ENCODE measurements at places on chromosomes 7 and 10.

DNA sequence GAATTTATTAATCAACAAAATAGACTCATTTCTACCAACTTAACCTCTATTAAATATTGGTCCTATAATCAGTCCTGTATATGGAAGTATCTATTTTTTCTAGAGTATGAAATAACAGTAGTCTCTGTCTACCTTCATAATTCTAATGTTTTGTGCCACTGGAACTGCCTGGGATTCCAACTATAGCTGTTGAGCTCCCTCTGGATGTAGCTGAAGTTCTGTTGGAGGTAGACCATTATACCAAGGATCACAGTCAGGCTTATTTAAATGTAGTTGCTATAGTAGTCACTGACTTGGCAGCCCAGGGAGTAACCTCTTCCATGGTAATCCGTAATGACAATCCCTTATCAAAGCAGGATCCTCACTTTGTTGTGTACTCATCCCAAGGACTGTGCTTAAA, 48.5 kb upstream of the PHYHIPL start:
- no peak for DNase-seq

GRCh38 chr10:37728830-37729229, 128.6 kb downstream of the ZNF248 start:
- no peak for DNase-seq

- no peak for DNase-seq
Observed at GRCh38 chr7:142450695-142451094, 192.8 kb upstream of the PRSS58 start.

GRCh38 chr7:155930061-155930460, 117.8 kb upstream of the SHH start:
- DNase-seq: no peak

GRCh38 chr10:59713196-59713821, 3.7 kb upstream of the SLC16A9 start:
- DNase-seq: no peak

GRCh38 chr10:125149036-125149679, 11.2 kb downstream of the CTBP2 start:
- no peak for DNase-seq

GRCh38 chr7:153590136-153590535, 462.1 kb upstream of the DPP6 start:
- DNase-seq: no peak

GRCh38 chr10:133454204-133454893, 604 bp downstream of the SCART1 start:
- DNase-seq: no peak

- DNase-seq: no peak
Observed at GRCh38 chr7:144725070-144725469, 110.8 kb downstream of the TPK1 start.

DNA sequence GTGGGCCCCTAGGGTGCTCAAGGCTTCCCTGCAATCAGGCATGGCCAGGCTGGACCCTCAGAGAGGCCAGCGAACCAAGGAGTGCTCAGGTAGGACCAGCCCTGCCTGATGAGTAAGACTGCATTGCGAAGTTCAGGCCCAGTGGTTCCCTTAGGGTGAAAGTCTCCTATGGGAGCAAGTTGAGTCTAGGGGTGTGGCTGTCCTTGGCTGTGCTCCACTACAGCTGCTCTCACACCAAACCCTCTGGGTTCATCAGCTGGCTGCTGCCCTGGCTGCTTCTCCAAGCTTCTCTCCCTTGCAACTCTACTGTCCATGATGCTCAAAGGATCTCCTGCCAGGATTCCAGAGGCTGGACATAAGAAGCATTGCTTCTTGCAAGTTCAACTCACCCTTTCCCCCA, 18.7 kb downstream of the FAM25A start:
- DNase-seq: no peak

DNA sequence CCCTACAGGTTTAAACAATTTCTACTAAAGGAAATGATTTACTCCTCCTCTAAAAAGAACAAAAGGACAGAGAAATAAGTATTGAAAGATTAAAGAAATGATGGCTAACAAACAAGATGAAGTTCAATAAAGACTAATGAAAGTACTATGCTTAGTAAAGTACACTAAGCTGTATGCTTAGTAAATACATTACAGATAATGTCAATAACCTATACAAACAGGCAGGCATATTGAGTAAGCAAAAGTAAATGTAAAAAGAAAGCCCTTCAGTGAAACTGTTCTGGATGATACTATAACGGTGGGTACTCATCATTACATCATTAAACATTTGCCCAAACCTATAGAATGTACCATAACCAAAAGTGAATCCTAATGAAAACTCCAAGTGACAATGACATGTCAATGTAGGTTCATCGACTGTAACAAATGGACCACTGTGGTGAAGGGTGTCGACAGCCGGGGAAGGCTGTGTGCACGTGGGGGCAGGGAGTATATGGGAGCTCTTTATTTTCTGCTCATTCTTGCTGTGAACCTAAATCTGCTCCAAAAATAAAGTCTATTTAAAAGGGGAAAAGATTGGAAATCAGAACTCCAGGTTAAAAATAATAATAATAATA, 34.0 kb downstream of the CYTH3 start:
- DNase-seq: no peak

DNA sequence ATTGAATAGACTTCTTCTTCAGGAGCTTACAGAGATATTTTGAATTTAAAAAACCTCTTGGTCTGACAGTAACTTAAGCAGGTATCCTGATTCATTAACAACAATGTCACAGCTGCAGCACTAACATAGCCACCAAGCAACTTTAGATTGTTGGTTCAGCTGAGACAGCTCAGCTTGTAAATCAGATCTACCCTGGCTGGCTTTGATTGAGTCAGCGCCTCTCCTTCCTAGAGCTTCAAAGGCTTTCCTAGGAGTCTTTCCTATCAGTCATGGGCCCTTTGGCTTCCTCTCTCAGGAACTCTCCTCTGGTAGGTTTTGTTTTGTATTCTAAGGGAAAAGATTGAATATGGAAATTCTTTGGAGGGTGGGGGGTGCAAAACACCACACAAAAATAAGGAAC, 70.7 kb upstream of the STEAP4 start:
- DNase-seq: no peak

GRCh38 chr10:70272925-70273316, 10.9 kb downstream of the NPFFR1 start:
- DNase-seq: no peak

GRCh38 chr7:150744041-150744656, 6.9 kb downstream of the GIMAP5 start:
- DNase-seq: no peak

DNA sequence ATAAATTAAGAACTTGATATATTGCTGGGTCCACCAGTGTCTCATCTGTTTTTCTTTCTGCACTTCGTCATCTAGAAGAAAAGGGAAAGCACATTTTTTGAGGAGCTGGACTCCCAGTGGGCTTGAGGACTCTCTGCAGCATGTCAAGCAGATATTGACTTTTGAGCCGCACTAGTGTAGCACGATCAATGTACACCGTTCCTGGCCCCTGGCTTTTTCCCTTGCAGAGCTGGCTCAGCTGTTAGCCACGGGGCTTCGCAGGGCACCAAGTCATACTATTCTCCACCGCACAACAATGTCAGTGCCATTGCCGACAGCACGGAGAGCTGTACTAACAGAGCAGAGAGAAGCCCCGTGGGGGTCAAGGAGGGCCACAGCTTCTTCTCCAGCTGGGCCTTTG, 235.4 kb upstream of the HABP2 start:
- no peak for DNase-seq

DNA sequence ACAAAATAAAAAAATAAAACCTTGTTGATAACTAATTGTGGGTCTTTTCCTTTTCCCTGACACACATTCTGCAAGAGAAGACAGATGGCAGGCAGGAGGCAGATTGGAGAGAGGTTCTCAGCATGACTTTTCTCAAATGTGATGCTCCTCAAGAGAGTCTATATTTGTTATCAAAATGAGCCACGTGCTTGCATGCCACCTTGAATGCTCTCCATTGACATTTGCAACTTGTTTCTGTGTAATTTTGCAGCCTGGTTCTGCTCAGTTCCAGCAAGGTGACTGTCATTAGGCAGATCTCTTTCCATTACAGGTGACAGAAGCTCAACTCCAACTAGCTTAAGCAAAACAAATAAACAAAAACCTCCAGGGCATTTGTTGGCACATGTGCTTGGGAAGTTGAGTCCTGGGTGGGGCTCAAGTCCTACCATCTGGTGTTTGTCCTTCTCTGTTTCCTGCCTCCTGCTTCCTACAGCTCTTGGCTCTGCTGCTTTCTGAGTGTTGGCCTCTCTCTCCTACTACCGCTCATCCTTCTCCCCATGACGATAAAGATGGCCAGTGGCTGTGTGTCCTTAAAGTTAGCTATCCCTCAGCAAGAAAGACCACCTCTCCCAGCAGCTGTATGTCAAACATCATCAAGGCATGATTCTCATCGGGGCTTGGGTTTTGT, 56.7 kb downstream of the GRK5 start:
- no peak for DNase-seq

DNA sequence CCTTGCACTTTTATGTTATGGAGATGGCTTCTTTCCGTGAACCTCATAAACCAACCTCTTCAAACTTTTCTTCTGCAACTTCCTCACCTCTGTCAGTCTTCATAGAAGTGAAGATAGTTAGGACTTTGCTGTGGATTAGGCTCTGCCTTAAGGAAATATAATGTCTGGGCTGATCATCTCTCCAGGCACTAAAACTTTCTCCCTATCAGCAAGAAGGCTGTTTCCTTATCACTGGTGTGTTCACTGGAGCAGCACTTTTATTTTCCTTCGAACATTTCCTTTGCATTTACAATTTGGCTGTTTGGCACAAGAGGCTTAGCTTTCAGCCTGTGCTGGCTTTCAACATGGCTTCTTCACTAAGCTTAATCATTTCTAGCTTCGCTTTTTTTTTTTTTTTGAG, 52.8 kb downstream of the ESYT2 start:
- no peak for DNase-seq

DNA sequence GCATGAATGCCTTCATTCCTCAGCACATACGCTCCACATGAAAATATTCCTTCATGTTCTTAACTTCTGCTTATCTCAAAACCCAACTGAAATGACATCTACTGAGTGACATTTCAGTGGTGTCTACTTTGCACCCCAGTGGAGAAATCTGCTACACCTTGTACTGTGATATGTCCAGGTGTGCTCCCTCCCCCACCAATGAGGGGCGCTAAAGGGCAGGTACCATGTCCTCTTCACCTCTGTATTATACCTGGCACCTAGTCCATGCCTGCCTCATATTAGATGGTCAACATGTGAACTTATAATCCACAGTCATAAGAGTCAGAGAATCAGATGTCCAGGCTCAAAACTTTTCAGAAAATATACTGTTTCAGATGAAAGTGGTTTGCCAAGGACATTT, 2.1 kb downstream of the PAXIP1 start:
- DNase-seq: no peak

GRCh38 chr10:5930272-5930671, 40.2 kb downstream of the FBH1 start:
- DNase-seq: no peak

- DNase-seq: no peak
Observed at GRCh38 chr10:95741807-95742467, 14.0 kb upstream of the ENTPD1 start.

DNA sequence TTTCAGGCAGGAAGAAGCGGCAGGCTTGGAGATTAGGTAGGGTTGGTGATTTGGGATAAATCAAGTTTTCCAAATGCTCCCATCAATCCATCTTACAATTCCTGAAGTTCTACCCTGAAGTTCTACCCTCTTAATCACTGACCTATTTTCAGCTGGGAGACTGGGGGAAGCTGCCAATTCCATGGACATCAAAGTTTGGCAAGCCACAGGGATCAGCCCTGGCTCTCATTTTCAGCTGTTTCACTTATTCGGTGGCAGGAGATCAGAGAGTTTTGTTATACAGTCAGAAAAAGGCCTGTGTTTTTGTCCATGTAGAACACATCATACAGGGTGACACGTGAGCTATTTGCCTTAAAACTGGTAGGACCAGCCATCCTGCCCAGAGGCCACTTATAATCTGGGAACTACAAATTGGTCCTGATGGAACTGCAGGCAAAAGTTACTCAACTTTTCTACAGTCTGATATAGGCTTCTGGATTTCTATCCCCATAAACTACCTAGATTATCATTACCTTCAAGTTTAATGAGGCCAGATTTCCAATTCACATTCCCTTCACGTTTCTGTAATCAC, 112.9 kb upstream of the ZNF746 start:
- DNase-seq: no peak

Data from dorsolateral prefrontal cortex (tissue), 122 donors.